ENCODE measurements at places on chromosomes 1 and 21. TPM values are rescaled to one million over a fixed set of nuclear protein-coding genes. Genes with fewer than 3 reads are reported as not detected.
A peak's percentile ranks its signal among the peaks of the same experiment; 100 is the strongest.

- H3K4me1 ChIP-seq, result peaks cover 15% of the 10 kb centered on the region
- H3K27me3 ChIP-seq, result peaks cover 8% of the 10 kb centered on the region
- H3K27ac ChIP-seq, result no peak overlapping the region
- H3K4me3 ChIP-seq, result no peak overlapping the region
- DNase-seq, result no peak
- no peaks in the 10 kb centered on the region for H3K36me3 ChIP-seq
Measured at GRCh38 chr1:1290238-1290731, 10.0 kb downstream of the SCNN1D start.

DNA sequence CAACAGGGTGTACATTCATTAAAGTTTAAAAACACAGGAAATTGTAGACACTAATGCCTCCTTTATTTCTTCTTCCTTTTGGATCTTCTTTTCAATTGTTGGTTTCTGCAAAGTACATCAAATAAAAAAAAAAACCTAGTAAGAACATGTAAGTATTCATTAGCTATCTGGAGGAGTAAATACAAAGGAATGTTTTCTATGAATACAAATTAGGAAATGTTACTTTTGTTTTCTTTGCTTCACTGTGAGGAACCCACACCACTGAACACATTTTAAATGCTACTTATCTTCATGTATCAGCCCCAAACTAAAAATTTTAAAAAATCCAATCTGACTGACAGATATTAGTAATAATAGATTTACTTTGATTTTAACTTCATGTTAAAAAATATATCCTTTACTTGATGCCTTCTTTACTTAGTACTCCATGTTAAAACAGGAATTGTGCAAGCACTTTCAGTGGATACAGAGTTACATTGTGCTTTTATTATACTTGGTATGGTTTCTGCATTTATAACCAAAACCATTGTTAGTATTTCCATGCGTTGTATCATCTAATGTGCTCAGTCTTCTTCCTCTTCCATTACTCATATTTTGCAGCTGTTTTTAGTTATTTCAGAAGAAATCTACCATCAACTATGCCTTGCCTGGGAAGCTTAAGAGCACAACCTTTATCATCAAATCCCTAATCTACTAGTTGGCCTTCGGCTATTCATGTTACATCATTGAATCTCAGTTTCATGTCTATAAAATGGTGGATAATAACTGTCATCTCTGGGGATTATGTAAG, 236.9 kb upstream of the DPYD start:
- no peaks in the 10 kb centered on the region for H3K4me1 ChIP-seq
- H3K27me3 ChIP-seq, result no peaks in the 10 kb centered on the region
- no peak overlapping the region for H3K27ac ChIP-seq
- no peak overlapping the region for H3K4me3 ChIP-seq

- no peak overlapping the region for H3K4me3 ChIP-seq
- no peaks in the 10 kb centered on the region for H3K27me3 ChIP-seq
- DNase-seq, result no peak
- no peak overlapping the region for H3K27ac ChIP-seq
- no peaks in the 10 kb centered on the region for H3K36me3 ChIP-seq
Measured at GRCh38 chr1:72075425-72075824, 206.9 kb downstream of the NEGR1 start.

- H3K4me3 ChIP-seq, result peak overlapping the region; percentile 57
- H3K27ac ChIP-seq, result peak overlapping the region; percentile 80
- H3K27me3 ChIP-seq, result no peaks in the 10 kb centered on the region
- no peaks in the 10 kb centered on the region for H3K36me3 ChIP-seq
Measured at GRCh38 chr1:1347663-1348419, 1.4 kb downstream of the DVL1 start.

HSD3B1 gene
- total RNA-seq, result not detected

ESRRG gene
- total RNA-seq, result 38.5 TPM

THEM5 gene
- total RNA-seq, result not detected

DNA sequence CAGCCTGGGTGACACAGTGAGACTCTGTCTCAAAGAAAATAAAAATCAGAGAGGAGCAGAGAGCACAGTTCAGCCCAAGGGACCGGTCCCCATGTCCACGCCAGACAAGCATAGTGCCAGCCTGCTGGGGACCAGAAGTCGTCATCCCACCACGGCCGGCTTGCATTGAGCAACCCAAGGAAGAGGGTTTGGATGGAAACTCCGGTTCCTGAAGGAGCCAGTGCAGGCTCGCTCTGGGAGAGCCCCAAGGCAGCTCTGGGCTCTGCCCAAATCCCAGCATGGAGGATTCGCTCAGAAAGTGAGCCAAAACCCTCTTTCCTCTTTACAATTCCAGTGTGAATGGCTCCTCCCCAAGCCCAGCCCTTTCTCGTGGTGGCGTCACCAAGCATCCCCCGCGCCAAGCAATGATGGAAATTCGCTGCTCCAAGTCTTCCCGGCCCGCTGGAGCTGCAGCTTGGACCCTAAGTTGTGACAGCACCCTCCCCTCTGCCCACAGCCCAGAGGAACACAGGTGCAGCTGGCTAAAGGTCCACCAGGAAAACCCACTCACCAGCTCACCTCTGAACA, 64.1 kb upstream of the SLC25A33 start:
- no peak overlapping the region for H3K4me3 ChIP-seq
- H3K36me3 ChIP-seq, result no peaks in the 10 kb centered on the region
- H3K27me3 ChIP-seq, result no peaks in the 10 kb centered on the region
- no peak for DNase-seq

Measured in right atrium auricular region (tissue), 2 donors.